ENCODE measurements at places on chromosomes 3 and 15. TPM values are rescaled to one million over a fixed set of nuclear protein-coding genes. Genes with fewer than 3 reads are reported as not detected.

DNA sequence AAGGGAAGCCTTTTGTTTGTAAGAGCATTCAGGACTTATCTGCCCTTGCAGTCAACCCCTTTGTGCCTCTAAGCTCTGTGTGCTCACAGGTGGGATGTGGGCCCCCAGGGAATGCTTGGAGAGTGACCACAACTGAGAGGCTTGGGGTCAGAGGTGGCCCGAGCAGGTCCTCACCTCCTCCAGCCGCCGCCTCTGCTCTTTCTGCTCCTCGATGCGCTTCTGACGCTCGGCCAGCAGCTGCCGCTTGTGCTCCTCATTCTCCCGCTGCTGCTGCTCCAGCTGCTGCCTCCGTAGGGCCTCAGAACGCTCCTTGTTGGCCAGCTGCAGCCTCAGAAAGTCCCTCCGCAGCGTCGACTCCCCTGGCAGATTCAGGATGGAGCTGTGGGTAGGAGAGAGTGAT lies 130.8 kb upstream of the SLC2A2 start:
- peak; percentile 55 for DNase-seq

GRCh38 chr15:39491886-39492490 lies 88.9 kb upstream of the THBS1 start:
- no peak for DNase-seq

AGTR1 gene
- not detected for total RNA-seq

- DNase-seq = no peak
These were observed 156.7 kb downstream of the SUCLG2 start for GRCh38 chr3:67497746-67498145.

- peak; percentile 44 for DNase-seq
These were observed 2.8 kb downstream of the DUSP7 start for GRCh38 chr3:52053307-52054304.

DNA sequence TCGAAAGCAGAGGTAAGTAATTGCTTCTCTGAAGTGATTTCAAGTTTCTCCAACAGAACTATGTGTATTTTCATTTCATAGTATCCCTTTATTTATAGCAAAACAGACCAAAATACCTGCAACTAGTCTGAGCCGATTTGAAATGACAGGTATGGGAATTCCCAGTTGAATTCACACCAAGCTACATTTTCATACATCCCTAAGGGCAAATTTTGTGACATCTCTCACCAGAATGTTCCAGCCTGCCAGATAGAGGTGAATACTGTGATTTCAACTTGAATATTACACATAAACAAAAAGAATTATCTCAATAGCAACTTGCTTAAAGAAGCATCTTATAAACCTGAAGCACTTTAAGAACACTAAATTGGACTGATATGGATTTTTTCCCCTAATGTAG lies 235.7 kb downstream of the SLC9A9 start:
- no peak for DNase-seq

GOLGA8T gene
- not detected for total RNA-seq

DNA sequence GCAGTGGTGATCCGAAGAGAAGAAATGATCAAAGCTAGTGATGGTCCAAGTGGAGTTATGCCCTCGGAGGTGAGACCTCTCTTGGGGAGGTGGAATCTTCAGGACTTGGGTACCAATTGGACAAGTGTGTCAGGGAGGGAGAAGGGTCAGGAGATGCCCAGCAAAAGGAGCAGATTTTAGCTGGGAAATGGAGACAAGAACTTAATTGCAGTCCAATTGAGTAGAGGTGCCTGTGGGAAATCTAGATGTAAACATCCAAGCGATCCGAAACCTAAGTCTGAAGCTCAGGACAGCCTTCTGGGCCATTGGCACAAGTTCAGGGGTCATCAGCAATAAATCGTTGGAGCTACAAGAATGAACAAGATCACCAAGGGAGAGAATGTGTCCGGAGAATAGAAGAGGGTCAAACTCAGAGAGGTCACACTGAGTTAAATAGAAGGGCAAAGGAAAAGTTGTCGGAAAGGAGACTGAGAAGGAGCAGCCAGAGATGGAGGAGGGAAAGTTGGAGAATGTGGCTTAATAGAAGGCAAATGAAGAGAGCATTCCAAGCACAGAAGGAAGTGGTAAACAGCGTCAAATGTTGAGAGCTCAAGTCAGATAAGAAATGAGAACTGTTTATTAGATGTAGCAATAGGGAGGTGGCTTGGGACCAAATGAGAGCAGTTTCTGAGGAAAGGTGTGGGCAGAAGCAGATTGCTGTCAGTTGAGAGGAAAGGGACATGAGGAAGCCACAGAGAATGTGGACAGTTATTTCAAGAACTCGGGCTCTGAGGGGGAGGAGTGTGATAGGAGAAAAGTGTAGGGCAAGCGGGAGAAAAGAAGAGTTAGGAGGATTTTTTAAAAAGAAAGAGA lies 64.2 kb upstream of the FNDC3B start:
- no peak for DNase-seq

INKA1 gene
- total RNA-seq = 0.84 TPM

GRCh38 chr15:93932164-93932776 lies 299.1 kb upstream of the MCTP2 start:
- DNase-seq = no peak

DNA sequence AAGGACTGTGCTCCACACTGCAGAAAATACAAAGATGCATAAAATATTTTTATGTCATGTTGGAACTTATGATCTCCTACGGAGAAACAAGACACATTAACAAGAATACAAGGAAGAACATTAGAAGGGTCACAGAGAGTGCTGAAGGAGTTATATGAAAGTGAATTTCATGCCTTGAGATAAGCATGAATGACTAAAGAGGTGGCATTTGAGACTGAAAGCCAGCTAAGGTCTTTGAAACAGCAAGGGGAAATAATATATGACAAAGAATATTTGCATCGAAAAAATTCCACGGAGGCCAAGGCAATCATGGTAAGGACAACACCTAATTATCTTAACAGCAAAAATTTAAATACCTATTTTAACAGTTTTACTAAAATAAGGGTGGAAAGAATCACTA lies 12.5 kb downstream of the GSK3B start:
- DNase-seq = no peak

DNA sequence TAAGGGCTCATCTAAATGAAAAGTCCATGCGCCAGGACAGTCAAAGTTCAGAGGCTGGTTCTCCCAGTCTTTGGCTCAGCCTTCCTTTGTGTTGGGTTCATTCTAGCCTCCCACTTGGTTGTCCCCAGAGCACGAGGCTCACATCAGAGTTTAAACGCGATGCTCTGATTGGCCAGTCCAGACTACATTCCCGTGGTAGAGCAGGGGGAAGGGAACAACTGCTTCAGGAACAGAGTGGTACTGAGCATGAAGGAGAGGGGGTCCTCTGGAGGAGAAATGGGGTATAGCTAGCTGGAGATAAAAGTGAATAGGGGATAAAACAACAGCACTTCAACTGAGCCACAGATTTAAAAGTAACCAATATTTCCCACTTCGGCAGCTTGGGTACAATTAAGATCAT lies 32.2 kb downstream of the ANAPC13 start:
- peak; percentile 41 for DNase-seq

DNA sequence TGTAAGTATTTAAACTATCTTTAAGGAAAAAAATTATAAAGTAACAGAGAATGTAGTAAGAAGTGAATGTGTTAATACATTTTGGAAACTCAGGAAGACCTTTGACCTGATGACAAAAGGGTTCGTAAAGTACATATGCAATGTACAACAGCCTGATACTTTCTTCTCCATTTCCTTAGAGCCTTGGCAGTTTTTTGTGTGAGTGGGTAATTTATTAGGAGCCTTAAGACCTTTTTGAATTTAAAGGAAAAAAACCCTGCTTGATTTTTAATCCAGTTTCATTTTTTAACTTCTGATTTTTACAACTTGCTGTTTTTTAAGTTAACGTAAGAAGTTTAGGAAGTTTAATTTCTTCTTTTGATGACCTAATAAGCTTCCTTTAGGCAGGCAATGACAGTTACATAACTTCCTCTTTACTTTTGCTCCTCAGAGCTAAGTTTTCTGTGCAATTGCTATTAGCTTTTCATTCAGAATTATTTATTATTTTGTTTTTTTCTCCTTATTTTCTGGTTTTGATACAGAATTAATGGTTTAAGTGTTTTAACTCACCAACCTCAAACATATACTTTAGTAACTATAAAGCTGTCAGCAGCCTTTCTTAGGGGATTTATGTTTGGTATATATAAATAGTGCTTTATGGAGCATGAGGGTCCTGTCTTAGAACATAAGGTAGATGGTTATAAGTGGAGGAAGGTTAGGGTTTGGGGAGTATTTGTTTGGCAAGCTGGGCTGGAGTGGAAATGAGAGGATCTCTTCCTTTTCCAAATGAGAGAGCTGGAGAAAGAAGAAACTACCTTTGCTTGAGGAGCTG lies 35.2 kb downstream of the ARMC8 start:
- no peak for DNase-seq

DNA sequence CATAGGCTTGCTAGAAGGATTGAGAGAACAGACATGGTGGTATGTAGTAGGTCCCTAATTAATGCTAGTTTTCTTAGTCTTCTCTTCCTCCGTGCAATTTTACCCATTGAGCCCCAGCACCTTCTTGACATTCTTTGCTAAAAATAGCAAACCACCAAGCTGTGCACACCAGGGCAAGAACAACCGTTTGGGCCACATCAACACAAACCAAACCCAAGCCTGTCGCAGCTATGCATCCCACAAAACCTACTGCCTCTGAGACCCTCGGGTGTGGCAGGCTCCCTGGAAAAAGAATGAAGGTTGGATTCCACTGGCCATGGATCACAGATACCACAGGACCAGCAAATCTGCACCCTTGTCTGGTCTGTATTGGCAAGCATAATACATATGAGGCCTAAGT lies 27.1 kb downstream of the HEG1 start:
- no peak for DNase-seq

APOD gene
- total RNA-seq = not detected

- DNase-seq = no peak
These were observed 64.2 kb downstream of the TBC1D5 start for GRCh38 chr3:17678116-17678741.

EPHA3 gene
- total RNA-seq = 0.36 TPM

GRCh38 chr3:51700403-51700802 lies 6.5 kb upstream of the GRM2 start:
- DNase-seq = no peak

DNA sequence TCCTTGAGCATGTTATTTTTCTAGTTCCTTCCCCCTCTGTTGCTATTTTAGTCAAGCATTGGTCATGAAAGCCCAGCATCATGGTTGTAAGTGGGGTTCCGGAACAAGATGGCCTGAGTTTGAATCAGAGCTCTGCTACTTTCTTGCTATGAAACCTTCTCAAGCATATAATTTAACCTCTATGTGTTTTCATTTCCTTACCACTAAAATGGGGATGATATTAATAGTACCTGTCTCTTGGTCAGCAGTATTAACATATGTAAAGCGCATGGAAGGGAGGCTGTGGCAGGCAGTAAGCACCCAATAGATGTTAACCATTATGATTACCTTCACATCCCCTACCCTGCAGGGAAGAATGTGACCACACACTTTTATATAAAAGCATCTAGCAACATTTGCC lies 14.3 kb upstream of the SPRED1 start:
- DNase-seq = no peak

WNT7A gene
- total RNA-seq = not detected

PLCB2 gene
- 0.56 TPM for total RNA-seq

ANKUB1 gene
- total RNA-seq = not detected

GRCh38 chr15:74799856-74800558 lies 12.6 kb upstream of the LMAN1L start:
- DNase-seq = peak; percentile 68

GRCh38 chr15:38826880-38827279 lies 262.3 kb upstream of the RASGRP1 start:
- DNase-seq = no peak

GRCh38 chr3:67076607-67077006 lies 78.5 kb downstream of the KBTBD8 start:
- DNase-seq = no peak

- DNase-seq = no peak
These were observed 129.3 kb downstream of the IQCH start for GRCh38 chr15:67383899-67384298.

DNA sequence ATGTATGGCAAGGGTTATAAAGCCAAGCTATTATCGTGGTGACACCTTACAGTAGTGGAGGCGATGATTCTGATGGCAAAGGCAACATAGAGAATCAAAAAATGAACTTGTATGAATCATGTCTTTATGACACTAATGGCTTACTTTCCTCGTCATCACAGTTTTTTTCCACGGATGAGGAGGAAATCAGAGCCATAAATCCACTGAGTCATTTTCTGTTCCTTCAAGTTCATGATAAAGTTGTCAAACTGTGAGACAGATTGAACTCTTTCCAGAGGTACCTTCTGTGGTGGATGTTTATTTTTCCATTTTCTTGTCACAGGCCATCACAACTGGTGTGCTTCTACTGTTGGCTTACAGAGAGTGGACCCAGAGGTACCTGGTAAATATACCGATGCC lies 8.5 kb downstream of the TMEM212 start:
- DNase-seq = no peak

GRCh38 chr15:100261302-100262240 lies 80.2 kb downstream of the ADAMTS17 start:
- no peak for DNase-seq

GRCh38 chr3:4394048-4394447 lies 73.0 kb downstream of the SUMF1 start:
- no peak for DNase-seq

SH2D7 gene
- total RNA-seq = not detected

GRCh38 chr3:73781541-73781940 lies 156.8 kb upstream of the PDZRN3 start:
- DNase-seq = no peak

DNA sequence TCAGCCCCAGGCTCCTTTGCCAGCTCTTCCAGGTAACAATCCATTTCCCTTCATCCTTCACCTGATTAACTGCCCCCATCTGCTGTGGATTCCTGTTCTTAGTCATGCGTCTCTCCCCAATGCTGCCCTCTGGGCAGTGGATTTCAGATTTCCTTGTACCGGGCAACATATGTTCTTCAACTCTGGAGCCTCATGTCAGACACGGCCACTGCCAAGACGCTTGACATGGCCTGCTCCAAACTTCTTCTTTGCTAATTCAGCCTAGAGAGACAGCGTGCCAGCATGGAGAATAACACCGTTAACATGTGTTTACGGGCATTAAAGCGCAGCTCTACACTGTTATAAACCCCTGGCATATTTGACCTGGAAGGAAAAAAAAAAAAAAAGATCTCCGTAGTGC lies 1035.1 kb upstream of the NR2F2 start:
- DNase-seq = no peak

SOX2 gene
- total RNA-seq = 584 TPM

RAF1 gene
- 115 TPM for total RNA-seq

DNA sequence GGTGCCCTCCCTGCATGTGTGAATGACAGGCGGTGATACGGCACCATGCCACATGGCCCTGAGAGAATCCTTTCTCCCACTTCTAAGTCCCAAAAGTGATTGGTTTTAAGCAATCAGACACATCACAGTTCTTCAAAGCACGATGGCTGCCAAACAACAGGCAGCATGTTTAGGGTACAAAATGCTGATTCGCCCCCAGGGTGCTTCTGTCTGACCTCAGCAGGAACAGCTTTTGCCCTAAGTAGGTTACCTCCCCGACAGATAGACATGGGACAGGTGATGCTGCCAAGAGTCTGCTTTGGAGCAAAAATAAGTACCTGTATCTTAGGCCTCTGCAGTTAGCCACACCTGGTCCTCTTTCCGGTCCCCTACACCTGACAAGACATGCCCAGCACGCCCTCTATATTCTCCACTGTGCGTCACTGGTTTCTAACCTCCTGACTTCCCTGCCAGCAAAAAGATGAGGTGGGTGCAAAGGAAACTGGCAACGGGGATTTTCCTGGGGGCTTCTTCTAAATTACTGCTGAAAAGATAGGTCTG lies 549.8 kb downstream of the FOXP1 start:
- DNase-seq = no peak

GRCh38 chr3:160613661-160614060 lies 48.3 kb upstream of the KPNA4 start:
- DNase-seq = no peak

All from neural progenitor cell (in vitro differentiated cells).